Germinal center (tissue), 1 donor: ENCODE measurements at places on chromosomes 12 and 14.

GRCh38 chr14:50225067-50225973 is 6.1 kb downstream of the SOS2 start:
- no peak for DNase-seq

- peak; percentile 67 for DNase-seq
Measured at GRCh38 chr12:121175383-121176119, 34.4 kb upstream of the P2RX4 start.

DNA sequence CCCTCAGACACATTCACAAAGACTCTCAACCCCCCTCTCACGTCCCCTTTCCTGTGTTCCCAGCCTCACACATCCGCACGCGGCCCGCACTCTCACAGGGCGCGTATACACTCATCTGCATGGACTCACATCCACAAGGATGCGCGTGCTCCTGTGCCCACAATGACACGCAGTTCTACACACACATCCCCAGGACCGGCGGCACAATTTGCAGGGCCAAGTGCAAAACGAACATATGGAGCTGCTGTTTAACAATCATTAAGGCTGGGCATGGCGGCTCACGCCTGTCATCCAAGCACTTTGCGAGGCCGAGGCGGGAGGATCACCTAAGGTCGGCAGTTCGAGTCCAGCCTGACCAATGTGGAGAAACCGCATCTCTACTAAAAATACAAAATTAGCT is 36.4 kb upstream of the EML1 start:
- DNase-seq = no peak

DNA sequence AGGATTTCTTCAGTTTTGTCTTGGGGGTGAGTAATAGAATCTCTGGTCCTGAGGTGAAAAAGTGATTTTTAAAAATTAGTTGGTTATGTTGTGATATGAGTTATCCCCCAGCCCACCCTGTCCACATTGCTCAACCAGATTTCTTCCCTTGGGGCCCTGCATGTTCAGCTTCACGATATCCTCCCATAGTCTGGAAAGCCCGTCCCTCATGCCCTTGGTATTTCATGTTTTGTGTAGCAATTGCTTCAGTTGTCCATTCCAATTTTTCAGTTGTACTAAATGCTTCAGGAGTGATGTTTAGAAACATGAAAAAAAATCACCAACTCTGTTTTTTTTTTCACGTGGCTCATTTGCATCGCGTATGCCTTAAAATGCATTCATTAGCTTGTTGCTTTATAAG is 17.5 kb upstream of the BICD1 start:
- DNase-seq = no peak

- DNase-seq = no peak
Measured at GRCh38 chr12:101722392-101722791, 16.9 kb downstream of the SYCP3 start.

DNA sequence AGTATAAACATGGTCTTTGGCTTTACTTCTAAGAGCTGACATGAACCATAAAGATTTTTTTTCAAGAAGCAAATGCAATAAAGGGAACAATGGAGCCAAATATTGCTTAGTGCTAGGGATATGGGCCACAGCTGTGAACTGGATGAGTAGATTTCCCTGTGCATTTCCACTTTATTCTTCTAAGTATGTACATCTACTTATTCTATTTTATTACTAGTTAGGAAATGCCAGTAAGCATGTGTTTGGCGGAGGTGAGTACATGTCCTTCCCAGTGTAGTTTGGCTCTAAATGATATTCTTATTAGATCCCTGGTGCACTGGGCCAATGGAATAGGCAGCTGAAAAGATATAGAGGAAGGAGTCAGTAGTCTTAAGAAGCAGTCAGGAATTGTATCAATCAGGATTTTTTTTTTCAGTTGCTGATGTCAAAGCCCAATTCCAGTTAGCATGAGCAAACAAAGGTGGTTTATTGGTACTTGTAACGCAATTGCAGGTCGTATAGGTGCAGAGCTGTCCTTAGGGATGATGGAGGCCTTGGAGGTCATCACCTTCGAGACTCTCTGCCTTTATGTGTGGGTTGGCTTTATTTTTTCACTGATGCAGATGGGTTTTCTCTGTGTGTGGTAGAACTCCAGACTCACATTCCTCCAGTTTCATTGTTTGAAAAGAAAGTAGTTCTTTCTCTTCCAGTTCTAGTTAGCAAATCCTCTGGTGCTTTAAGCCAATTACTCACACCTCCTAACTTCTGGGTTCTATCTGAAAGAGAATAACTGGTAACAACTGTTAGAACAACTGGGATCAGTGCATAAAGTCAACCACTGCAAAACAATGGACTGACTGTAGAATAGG is 139.0 kb upstream of the LRIG3 start:
- no peak for DNase-seq

GRCh38 chr12:3961591-3961990 is 88.4 kb upstream of the PARP11 start:
- no peak for DNase-seq

DNA sequence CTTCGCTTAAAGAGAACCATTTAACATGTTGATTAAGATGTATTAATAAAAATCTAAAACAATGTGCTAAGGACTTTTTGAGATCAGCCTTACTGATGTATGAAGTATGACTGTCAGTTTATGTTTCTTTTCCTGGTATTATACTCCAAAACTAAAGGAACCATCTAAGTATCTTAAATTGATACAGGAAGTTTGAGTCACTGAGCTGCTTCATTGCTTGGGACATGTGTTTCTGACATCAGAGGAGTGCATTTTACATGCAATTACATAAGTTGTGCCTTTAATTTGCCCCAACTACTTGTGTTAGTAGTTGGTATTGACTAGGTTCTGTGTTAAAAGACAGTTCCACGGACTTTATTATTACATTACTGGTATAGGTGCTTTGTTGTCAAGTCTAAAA is 50.9 kb downstream of the PROX2 start:
- no peak for DNase-seq

- no peak for DNase-seq
Measured at GRCh38 chr12:95674631-95675030, 115.9 kb downstream of the NTN4 start.

- peak; percentile 64 for DNase-seq
Measured at GRCh38 chr14:75274899-75275569, 3.6 kb upstream of the FOS start.

DNA sequence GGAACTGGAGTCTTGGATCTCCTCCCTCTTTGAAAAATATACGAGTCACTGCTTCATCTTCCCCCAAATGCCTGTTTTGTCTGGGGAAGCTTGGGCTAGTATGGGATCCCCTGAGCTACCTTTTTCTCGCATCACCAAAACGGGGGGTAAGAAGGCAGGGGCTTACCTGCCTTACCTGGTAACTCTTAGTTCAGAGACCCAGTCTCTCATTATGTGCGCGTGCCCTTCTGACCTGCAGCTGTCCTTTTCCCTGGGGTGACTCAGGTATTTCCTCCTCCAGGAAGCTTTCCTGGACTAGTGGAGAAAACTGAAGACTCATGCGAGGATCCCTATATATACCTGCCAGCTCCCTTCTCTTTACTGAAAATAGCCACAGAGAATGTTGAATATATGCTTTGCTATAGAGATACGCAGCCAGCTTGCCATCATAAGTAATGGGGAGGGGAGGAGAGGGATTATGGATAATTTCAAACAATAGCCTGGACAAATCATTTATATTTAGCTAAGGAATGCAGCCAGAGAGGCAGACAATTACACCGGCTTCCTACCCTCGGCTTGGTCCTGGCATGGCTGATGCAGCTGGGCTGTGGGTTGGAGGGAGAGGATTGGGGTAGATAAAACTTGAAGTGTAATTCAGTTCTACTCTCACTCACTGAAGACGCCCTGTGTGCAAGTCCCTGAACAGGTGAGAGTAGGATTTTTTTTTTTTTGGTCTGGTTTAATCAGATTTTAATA is 1.1 kb downstream of the TSPAN9 start:
- DNase-seq = no peak
